ENCODE measurements at places on chromosomes 11 and 22.

GRCh38 chr11:29336727-29337575, 679.9 kb downstream of the KCNA4 start:
- no peak for DNase-seq

- no peak for DNase-seq
These were observed 5.3 kb downstream of the CPT1B start for GRCh38 chr22:50572965-50573364.

DNA sequence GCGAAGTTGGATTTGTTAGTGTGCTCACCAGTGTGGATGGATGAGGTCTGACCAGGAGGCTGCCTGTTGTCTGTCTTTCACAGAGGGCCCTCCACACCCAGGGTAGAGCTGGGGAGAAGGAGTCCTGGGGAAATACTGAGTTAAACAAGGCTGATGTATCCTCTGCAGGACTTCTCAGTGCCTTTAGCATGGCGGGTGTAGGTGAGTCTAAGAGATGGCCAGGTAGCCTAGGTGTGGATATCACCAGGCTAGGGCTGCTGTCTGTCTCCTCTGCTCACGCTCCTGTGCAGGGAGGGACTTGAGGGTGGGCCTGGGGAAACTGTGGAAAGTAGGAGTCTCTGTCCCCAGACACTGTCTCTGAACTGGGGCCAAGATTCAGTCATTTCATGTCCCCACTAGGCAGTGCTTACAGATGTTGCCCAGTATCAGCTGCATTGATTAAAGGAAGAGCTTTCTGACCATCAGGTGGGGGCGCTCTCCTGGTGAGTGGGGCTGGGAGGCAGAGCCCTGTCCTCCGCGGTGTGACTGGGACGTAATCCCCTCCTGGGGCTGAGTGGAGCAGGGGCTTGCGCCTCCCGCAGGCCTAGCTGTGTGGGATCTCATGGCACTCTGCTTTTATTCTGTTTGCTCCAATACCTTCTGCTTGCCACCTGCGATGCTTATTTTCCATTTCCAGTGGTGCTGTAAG, 35.5 kb upstream of the CCDC188 start:
- DNase-seq: no peak

- no peak for DNase-seq
These were observed 55.6 kb downstream of the NAV2 start for GRCh38 chr11:19768197-19768596.
